ENCODE measurements at places on chromosomes 12 and 14.

- DNase-seq = no peak
Measured at GRCh38 chr12:59396919-59397318, 198.9 kb upstream of the SLC16A7 start.

DNA sequence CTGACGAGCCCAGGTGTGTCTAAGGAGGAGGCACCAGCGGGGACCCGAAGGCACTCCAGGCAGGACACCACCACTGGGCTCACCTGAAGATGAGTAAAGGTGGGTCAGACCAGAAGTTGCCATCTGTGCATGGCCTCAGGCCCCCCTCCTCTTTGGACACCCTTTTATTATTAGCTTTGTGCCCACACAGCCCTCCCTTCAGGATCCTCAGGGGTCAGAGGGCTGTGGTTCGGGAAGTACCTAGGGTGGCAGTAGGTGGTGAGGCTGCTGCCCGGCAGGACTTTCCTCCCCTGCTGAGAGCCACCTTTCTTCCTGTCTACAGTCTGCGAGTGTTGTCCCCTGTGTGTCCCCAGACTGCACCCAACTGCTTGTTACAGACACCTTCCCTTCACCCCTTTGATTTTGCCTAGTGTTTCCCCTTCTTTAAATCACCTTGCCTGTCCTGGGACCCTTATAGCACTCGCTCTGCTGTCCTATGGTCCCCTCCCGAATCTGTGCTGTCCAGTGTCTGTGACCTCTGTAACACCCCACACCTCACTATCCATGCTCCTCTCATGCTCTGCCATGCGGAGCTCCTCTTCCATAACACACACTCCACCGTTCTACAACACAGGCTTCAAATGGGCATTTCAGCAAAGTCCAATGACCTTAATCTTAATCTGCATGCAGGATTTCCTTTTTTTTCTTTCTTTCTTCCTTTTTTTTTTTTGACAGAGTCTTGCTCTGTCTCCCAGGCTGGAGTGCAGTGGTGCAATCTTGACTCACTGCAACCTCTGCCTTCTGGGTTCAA is 25.7 kb downstream of the SOAT2 start:
- DNase-seq = no peak

GRCh38 chr12:7125632-7126227 is 3.0 kb downstream of the RBP5 start:
- DNase-seq = no peak

GRCh38 chr12:19428246-19428645 is 11.0 kb upstream of the AEBP2 start:
- DNase-seq = no peak

- no peak for DNase-seq
Measured at GRCh38 chr14:26412421-26412820, 185.4 kb downstream of the NOVA1 start.

- DNase-seq = no peak
Measured at GRCh38 chr12:9732921-9733461, at the start of gene CLECL1. Gene CLECL1, minus strand, starts transcription at chr12:9733097.

- no peak for DNase-seq
Measured at GRCh38 chr14:59490756-59491155, 6.4 kb downstream of the JKAMP start.

Measured in hematopoietic multipotent progenitor cell treated with erythropoietin and hydrocortisone succinate and interleukin-3 and kit ligand, for 8 days (in vitro differentiated cells).